Stimulated activated CD4-positive, alpha-beta T cell treated with anti-CD3 and anti-CD28 coated beads, Interleukin-1b, Interleukin-23, amount 100 ng/mL, for 4 hours (primary cell): ENCODE measurements at places on chromosomes 3 and 15.
A peak's percentile ranks its signal among the peaks of the same experiment; 100 is the strongest.

DNA sequence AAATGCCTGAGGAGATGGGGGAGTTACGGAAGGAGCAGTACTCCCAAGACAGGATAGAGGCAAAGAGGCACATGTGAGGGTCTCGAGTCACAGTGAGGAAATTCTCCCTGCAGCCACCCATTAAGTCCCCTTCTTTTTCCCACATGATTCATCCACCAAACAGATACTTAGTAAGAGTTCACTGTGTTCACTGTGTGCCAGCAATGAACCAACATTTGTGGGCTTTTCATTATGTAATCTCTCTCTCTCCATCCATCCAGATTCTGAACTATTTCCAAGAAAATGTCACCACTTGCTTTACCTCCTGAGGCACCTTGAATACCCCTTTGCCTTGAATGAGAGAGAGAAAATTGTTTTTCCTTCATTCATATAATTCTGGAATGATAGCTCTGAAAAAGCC, 24.6 kb upstream of the LRRFIP2 start:
- DNase-seq: no peak

GRCh38 chr15:68818066-68818768, 2.5 kb downstream of the ANP32A start:
- peak; percentile 58 for DNase-seq

GRCh38 chr3:170863816-170864215, 6.2 kb downstream of the RPL22L1 start:
- DNase-seq: no peak

GRCh38 chr3:183918178-183918577, 33.5 kb upstream of the PARL start:
- DNase-seq: no peak

- peak; percentile 89 for DNase-seq
Measured at GRCh38 chr3:52220380-52221026, 4.9 kb downstream of the TLR9 start.

DNA sequence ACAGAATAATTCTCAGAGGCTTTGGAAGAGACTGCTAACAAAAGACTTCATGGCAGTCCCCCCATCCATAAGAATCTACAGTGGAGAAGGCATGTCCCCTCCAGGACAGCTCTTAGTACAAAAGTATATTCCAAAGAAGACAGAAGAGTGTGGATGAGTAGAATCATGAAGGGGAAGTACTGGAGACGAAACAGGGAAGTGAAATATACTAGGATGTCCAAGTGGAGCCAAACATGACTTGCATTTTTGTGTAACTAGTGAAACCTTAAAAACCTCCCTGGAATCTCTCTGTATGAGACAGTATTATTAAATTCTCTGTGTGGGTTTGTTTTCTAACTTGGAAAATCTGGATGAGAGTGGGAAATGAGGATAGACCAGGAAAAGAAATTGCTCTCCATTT, 312.4 kb downstream of the RSL24D1 start:
- DNase-seq: no peak

DNA sequence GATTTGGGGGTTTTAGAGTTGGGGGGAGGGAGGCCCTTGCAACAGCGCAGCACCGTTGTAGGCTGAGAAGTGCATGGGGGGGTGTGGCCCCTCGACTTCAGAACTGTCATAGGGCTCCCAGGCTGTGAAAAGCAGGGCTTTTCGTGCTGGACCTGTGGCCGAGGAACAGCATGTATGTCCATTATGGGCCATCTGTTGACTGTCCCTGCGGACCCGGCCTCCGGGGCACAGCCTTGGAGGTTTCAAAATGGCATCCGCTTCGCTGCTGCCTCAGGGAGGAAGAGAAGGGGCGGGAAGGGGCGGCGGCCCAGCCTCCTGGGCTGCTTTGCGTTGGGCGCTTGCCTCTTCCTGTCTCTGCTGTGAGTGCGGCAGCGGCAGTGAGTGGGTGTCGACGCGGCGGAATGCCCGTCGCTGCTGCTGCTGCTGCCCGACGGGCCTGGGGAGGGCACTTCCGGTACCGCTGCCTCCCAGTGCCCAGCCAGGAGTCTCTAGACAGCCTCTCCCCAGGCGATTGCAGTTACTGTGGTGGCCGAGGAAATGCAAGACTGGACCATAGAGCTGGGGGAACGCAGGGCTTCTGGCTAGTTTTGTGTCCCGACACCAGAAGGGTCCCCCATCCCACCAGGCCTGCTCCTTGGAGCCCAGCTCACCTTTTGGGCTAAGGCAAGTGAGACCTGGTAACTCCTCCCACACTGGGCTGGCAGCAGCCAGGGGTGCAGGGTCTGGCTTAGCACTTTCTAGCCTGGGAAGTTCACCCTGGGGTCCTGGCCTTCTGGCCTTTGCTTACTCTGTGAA, 1.9 kb downstream of the GNAI2 start:
- peak; percentile 77 for DNase-seq

- no peak for DNase-seq
Measured at GRCh38 chr3:51706021-51706485, 815 bp upstream of the GRM2 start.

DNA sequence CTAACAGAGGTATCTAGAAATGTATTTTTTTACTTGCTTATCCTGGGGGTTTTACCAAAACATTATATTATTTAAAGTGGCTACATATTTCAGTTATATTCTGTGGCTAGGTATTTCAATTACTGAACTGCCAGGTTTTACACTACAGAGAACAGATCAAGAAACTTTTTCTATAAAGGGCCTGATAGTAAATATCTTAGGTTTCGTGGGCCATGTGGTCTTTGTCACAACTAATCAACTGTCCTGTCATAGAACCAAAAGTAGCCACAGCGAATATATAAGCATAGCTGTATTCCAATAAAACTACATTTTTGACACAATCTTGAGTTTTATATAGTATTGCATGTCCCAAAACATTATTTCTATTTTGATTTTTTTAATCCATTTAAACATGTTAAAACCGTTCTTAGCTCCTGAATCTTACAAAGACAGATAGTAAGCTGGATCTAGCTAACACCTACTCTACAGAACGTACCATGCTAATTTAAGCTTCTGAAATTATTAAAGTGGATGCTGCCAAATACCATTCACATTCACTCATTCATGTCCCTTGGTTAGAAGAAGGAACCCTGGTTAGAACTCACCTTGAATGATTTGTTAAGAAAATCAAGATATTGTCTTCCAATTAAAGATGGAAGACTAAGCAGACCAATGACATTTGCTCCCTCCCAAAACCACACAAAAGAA, 118.2 kb upstream of the TGFBR2 start:
- no peak for DNase-seq

- DNase-seq: no peak
Measured at GRCh38 chr15:29857221-29857789, 35.0 kb upstream of the TJP1 start.
